ENCODE measurements at places on chromosomes 6 and 20.
A peak's percentile ranks its signal among the peaks of the same experiment; 100 is the strongest.

- no peak for DNase-seq
Measured at GRCh38 chr6:44572346-44572745, 184.8 kb downstream of the CDC5L start.

GRCh38 chr20:483815-484644 lies 21.7 kb upstream of the TBC1D20 start:
- DNase-seq, result no peak

DNA sequence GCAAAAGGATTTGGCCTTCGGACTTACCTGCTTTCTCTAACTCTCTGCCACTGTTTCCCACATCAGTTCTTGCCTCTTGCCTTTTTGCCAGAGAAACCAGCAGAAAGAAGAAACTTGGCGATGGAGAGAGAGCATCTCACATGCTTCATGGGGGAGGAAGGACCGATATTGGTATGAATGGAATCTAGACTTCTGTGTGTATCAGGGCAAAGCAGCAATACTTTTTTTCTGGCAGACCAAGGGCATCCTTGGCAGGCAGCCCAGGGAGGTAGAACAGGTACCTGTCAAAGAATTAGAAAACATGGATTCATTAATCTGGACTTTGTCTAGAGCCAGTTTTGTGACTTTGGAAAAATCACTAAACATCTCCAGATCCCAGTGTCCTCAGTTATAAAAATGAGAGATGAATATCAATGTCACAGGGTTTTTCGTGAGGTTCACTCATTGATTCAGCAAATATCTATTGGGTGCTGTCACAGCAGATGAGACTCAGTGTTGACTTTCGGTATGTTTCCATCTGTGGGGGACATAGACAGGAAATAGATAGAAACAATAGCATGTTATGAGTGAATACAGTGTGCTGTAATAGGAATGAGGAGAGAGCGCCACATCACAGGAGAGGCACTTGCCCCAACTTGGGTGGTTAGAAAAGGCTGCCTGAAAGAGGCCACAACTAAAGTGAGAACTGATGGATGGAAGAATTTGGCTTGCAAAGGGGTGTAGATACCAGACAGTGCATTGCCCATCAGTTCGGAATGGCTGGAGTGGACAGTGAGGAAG lies 114.1 kb downstream of the CD83 start:
- no peak for DNase-seq

GRCh38 chr6:4936681-4937041 lies 67.2 kb downstream of the RPP40 start:
- DNase-seq, result peak; percentile 87

GRCh38 chr6:63516186-63516944 lies 55.9 kb upstream of the LOC128125822 start:
- DNase-seq, result no peak

DNA sequence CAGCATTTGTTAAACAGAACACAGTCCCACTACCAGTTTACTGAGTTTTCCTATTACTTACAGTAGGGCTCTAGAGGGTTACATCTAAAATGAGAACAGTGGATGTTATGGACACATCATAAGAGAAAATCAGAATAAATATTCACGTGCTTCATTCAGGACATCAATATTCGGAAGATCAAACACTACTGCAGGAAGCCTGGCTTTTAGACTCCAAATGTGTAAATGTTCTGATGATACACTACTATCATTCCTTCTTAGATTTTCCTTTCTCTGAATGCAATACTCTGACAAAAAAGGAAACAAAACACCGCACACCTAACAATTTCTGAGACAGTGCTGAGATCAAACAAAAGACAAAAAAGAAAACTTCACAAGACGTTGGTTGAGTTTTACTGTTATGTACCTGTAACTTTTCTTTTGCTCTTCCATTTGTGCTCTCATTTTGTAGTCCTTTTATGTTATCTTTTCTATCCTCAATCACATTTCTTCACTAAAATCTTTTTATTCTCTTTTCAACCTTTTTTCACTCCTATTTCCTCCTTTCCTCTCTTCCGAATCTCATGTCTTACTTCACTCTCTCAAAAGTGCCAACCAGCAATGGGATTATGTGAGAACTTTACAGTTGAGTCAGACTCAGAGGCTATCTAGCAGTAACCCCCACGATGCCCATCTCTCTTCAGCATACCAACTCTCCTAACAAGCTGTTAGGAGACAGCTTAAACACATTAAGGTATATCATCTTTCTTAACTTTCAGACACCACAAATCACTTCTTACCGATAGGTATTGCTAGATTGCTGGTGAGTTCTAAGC lies 1.7 kb downstream of the FAM184A start:
- DNase-seq, result no peak

DNA sequence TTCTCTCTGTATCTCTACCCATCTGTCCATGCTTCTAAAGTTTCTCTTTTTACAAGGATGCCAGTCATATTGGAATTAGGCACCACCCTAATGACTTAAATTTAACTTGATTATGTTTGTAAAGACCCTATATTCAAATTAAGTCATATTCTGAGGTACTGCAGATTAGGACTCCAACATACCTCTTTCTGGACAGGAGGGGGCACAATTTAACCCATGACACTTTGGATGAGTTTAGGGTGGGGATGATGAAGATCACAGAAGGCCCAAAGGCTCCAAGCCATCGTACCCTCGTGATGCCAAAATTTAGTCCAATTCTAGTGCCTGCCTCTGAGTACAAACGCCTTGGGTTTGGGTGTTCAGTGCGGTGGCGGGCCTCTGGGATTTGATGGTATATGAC lies 15.0 kb upstream of the NKX2-2 start:
- DNase-seq, result no peak

GRCh38 chr6:10722570-10722819 lies 375 bp upstream of the TMEM14C start:
- no peak for DNase-seq

DNA sequence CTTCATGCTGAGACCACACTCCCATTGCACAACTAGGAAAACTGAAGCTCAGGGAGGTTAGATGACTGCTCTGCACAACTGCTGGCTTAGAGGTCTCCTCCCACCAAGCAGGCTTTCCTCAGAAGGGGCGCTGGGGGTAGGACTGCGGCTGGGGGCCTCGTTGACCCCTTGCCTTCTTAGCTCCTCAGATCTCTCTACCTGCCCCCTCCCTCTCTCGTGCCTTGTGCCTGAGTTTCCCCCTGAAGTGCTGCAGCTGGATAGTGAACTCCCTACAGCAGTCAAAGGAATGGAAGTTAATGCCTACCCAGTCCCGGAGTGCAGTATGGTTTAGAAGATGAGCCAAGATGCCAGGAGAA lies 149.8 kb downstream of the GRM4 start:
- no peak for DNase-seq

DNA sequence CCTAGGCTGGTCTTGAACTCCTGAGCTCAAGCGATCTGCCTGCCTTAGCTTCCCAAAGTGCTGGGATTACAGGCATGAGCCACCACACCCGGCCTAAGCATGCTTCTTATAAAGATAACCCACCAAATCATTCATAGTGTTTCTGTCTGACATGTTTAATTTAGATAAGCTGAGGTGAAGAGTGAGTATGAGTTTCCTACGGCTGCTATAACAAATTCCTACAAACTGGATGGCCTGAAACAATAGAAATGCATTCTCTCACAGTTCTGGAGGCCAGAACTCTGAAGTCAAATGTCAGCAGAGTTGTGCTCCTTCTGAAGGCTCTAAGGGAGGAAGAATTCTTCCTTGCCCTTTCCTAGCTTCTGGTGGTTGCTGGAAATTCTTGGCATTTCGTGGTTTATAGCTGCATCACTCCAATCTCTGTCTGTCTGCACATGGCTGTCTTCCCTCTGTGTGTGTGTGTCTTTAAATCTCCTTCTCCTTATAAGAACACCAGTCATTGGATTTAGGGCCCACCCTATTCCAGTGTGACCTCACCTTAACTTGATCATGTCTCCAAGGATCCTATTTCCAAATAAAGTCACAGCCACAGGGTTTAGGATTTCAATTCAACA lies 29.9 kb downstream of the MAPK13 start:
- DNase-seq, result no peak

DNA sequence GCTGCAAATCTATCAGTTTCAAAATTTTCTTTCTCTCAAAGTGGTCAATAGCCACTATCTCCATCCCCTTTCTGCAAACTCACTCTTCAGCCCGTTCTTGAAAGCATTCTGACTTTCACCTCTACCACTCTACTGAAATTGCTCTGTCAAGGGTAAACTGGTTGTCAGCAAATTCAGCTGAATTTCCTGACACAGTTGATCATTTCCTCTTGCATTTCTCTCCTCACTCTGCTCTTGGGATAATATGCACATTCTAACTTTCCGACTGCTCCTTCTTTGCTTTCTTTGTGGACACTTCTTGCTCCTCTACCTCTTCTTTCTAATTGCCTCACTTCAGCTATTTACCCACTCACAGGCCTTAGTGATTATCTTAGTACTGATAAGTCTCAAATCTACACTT lies 73.7 kb upstream of the TINAG start:
- no peak for DNase-seq

DNA sequence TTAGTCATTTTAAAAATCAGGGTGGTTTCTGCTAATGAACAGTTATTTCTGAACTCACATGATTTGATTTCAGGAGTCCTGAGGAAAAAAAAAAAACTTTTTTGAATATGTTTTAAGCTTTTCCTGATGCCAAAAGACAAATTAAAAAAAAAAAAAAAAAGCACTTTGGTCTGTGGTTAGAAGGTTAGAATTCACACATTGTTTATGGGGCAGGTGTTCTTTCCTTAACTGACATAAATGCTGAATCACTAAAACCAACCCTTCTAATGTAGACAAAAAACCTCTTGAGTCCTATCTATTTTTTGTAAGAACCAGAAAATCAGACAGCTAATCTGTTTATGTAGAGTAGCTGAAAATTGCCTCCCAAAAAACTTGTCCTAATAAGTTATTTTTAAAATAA lies 20.4 kb downstream of the THEMIS start:
- DNase-seq, result no peak

- peak; percentile 90 for DNase-seq
Measured at GRCh38 chr20:33731693-33732165, at the start of gene ZNF341. Gene ZNF341 (plus strand): TSS chr20:33731996. CDS start chr20:33732022, 26 bp downstream.

DNA sequence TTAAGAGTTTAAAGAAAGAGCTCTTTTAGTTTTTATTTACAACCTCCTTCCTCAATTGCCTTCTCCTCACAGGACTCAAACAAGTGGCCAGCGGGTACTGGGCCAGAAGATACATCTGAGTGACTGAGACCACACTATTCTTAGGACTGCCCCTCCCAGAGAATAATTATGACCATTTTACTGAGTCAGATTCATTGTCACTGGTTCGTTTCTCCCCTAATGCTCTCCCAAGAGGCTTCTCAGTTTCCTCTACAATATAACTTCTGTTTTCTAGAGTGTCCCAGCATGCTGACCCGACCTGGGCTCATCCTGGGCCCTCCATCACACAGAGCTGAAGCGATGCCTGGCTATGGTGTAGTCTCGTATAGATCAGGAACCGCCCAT lies 279.9 kb downstream of the CD83 start:
- no peak for DNase-seq

- no peak for DNase-seq
Measured at GRCh38 chr20:57079031-57080005, 187.1 kb downstream of the BMP7 start.

DNA sequence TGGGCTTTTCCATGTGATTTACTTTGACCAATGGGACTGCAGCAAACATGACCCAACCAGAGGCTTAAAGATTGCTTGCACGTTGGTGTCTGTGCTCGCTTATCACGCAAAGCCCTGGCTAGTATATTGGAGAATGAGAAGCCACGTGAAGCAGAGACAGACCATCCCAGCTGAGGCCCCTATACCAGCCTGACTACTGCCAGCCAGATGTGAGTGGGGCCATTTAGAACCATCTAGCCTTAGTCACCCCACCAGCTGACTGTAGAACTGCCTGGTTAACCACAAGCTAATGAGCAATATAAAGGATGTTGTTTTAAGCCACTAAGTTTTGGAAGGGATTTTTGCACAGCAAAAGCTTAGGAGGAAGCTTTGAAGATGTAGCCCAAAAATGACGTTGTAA lies 74.5 kb downstream of the MACROD2 start:
- DNase-seq, result no peak
